Cardiac fibroblast (primary cell): ENCODE measurements at places on chromosomes 13 and 19.

DNA sequence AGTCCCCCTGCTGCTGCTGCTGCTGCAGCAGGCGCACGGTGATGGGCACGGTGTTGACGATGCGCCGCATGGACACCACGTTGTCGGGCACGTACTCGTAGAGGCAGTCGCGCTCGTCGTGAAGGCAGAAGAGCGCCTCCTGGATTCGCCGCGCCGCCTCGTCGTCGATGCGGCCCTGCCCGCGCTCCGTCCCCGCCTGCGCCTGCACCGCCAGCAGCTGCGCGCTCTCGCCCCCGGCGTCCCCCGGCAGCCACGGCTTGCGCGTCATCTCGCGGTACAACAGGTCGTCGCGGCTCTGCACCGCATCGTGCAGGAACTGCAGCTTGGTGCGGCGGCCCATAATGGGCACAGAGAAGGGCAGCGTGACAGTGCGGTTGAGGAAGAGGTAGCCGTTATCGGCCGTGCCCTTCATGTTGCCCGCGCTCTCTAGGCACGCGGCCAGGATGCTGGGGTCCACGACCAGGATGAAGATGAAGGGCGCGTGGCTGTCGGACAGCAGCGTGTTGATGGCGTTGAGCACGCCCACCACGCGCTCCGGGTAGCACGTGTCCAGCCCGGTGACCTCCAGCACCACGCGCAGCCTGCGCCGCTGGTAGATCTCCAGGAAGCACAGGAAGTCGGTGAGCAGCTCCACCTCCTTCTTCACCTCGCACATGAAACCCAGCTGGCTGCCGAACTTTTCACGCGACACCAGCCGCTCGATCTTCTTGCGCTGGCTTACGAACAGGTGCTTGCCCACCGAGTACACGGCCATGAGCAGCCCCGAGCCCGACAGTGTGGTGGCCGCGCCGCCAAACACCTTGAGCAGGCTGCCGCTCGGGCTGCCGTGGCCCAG, 8.1 kb downstream of the NKPD1 start:
- peak; percentile 66 for DNase-seq

DNA sequence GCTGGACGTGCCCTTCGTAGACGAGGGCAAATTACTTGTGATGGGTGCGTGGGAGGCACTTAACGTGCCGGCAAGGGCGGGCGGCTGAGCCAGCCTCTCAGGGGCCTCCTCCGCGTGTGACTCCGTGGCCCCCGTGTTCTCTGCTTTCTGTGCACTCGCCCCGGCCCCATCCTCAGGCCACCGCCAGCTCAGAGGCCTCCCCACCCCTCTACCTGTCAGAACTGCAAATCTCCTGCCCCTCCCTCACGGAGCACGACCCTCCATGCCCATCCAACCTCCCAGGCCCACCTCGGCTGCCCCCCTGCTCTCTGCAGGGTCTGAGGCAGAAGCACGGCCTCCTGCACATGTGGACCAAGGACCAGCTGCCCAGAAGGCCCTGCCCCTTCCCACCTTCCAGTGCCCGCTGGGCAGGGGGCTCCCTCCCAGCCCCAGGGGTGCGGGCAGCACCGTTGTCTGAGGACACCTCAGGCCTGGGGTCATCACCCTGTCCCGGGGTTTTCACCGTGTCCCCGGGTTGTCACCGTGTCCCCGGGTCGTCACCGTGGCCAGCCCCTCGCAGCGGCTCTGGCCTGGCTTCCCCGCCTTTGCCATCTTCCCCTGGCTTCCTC, 44.5 kb downstream of the TMEM255B start:
- no peak for DNase-seq

DNA sequence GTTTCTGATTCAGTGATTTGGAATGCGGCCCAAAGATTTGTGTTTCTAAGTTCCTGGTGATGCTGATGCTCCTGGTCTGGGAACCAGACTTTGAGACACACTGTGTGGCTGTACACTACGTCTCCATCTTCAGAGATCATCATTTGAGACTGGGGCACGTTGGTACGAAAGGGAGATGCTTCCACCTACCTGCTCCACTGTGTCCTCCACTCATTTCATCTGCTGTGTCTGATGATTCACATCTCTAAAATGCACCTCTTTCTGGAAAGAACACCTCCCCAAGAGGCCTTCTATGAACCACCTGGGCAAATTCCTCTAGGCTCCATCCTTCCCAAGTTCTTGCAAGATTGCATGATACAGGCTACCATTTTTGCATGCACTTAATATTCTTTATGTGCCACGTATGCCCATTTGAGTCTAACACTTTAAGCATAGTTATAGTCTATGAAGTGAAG, 58.6 kb downstream of the ERCC5 start:
- DNase-seq: no peak

GRCh38 chr13:73556902-73557301, 498.1 kb downstream of the KLF5 start:
- peak; percentile 13 for DNase-seq

GRCh38 chr13:26896986-26897668, 136.5 kb upstream of the GPR12 start:
- DNase-seq: no peak

GRCh38 chr13:101146101-101146898, 270.0 kb downstream of the NALCN start:
- DNase-seq: peak; percentile 24

DNA sequence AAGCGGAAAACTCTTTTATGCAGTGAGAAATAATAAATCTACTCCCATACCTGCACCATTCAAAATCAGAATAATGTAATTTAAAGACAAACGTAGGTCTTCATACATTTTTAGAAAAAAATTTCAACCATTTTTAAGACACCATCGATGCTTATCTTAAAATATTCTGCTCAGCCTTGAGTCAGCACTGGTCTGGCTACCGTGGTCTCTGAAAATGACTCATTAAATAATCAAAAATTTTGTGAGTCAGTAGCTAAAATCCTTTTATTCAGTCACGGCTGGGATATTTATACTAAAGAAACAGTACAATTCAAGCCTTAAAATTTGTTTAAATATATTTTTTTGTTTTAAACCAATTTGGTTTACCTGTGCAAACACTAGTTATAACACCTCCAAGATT, 2862.8 kb upstream of the PCDH20 start:
- DNase-seq: peak; percentile 29

GRCh38 chr13:73985783-73986182, 148.4 kb downstream of the KLF12 start:
- DNase-seq: no peak

GRCh38 chr13:51849145-51850101, 4.4 kb upstream of the TMEM272 start:
- DNase-seq: peak; percentile 10

- DNase-seq: peak; percentile 78
These were observed 330.8 kb downstream of the TBC1D4 start for GRCh38 chr13:75151081-75151643.

DNA sequence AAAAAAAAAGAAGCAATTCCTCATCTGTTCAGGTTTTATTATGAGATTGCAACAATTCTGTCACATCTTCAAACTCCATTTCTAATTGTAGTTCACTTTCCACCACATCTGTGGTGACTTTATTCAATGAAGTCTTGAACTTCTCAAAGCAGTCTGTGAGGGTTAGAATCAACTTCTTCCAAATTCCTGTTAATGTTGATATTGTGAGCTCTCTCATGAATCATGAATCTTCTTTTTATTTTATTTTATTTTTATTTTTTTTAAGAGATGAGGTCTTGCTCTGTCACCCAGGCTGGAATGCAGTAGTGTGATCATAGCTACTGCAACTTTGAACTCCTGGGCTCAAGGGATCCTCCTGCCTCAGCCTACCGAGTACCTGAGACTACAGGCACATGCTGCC, 19.6 kb downstream of the ARHGAP35 start:
- DNase-seq: no peak

GRCh38 chr19:4365341-4365740, 22.0 kb downstream of the MPND start:
- DNase-seq: no peak

GRCh38 chr13:100808330-100809128, 133.9 kb upstream of the TMTC4 start:
- no peak for DNase-seq

GRCh38 chr19:3851254-3852176, 17.3 kb downstream of the ZFR2 start:
- no peak for DNase-seq

GRCh38 chr19:53927739-53928138, 18.7 kb downstream of the CACNG7 start:
- DNase-seq: peak; percentile 76

GRCh38 chr13:110293037-110293436, 13.9 kb downstream of the COL4A1 start:
- DNase-seq: no peak

DNA sequence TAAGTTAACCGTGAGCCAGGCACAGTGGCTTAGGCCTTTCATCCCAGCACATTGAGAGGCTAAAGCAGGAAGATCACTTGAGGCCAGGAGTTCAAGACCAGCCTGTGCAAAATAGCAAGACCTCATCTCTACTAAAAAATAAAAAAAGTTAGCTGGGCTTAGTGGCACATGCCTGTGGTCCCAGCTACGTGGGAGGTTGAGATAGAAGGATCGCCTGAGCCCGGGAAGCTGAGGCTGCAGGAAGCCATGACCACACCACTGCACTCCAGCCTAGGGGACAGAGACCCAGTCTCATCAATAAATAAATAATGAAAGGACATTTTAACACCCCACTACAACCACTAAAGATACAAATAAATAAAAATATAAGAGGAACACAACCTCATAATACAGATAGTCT, 21.6 kb downstream of the LSM14A start:
- DNase-seq: no peak
